ENCODE measurements at places on chromosomes 4 and X.

DNA sequence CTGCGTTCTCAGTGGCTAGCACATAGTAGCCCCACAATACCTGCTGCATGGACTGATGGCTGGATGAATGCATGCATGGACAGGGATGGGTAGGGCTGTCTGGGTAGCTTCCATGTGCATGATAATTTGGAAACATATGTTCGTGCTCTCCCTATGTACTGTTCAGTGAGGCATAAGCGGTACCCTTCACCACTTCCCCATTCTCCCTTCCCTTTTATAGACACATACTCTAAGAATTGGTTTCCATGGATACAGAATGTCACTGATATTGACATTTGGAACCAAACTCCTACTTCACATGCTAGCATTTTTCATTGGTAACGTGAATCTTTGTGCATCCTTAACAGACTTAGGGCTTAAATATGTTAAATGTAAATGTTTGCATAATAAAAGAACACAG is 20.4 kb downstream of the USP46 start:
- no peak for DNase-seq

DNA sequence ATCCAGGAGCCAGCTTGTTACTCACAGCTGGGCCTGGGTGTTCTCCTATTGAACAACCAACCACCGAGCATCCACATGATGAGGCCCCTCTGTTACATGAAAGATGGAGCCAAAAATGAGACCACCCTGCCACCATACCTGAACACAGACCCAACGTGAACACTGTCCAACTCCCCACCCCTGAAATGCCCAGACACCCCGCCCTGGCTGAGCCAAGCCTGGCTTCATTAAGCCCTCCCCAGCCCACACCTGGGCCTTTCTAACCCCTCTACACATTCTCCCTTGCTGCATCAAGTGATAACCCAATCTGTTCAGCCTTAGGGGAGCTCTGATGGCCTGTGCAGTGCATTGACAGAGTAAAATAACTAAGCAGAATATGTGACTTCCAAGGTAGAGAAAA is 80.7 kb downstream of the EVC start:
- no peak for DNase-seq

GRCh38 chr4:180860089-180860720 is 1383.0 kb upstream of the TENM3 start:
- DNase-seq, result no peak

DNA sequence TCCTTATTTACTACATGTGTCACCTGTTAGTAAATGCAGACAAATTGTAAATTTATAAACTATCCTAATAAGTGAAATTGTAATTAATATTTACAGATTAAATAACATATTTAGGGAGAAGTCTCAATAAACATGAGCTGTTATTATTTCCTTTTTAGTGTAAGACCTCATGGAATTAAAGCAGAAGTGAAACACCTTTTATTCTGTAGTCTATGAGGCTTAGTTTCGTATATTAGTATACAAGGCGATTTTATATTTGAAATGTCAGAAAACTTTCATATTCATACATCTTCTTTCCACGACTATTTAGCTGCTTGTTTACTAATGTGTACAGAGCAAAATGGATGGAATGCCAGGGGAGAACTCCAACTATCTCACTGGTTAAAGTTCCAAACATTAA is 414.4 kb downstream of the ARHGAP24 start:
- DNase-seq, result no peak

- DNase-seq, result no peak
Observed at GRCh38 chr4:59553063-59553720, 1646.9 kb upstream of the ADGRL3 start.

DNA sequence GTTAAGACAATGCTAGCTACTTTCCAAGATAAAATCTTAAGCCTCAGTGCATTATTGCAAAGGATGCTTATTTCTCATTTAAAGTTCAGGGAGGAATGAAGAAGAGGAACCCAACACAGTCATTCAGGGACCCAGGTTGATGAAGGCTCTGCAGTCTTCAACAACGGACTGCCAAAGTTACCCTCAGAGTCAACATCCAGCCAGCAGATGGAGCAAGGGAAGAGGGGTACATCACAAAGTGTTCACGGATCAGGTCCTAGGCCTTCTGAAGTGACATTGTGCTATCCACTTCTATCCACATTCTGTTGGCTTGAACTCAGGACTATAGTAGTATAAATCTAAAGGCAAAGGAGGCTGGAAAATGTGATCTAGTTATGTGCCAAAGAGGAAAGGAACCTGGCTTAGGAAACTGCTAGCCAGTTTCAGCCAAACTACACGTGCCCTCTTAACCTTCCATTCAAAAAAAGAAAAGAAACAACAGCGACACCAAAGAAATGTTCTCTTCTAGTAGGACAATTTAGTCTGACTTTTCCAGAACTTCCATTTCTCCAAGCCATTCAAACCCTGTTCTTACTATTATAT is 28.8 kb downstream of the NKX6-1 start:
- no peak for DNase-seq

GRCh38 chr4:21512353-21512752 is 436.2 kb downstream of the KCNIP4 start:
- peak; percentile 48 for DNase-seq

DNA sequence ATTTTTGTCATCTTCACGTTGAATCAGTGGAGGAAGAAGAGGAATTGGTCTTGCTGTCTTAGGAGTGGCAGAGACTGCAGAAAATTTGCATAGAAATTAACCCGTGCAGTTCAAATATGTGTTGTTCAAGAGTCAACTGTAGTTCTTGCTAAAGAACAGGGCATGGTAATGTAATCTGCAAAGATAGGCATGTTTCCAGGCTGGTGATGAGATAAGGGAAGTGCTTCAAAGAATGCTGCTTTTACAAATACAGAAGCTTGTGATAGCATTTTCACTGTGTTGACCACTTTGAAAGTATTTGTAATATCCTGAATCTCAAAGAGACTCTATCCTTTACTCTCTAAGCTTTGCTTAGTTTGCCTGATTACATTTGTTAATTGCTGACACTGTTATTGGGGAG is 60.1 kb downstream of the PRRG1 start:
- DNase-seq, result no peak

GRCh38 chr4:37245391-37245954 is 930 bp downstream of the NWD2 start:
- no peak for DNase-seq

DNA sequence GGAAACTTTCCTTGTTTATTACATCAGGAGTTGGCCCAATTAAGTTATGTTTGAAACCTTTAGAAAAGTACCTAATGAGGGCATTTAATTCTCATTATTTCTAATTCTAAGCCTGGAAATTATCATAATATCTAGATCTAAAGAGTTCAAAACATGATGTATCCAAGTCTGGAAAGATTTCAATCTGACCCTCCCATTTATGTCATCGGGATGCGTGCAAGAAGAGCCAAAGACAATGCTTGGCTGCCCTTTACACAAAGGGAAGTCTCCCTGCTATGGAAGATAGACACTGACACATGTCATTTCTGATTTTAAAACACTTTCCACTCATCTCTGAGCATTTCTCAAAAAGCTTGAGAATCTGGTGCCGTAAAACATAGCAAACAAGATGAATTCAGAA is 222.4 kb downstream of the ANTXR2 start:
- DNase-seq, result peak; percentile 68

DNA sequence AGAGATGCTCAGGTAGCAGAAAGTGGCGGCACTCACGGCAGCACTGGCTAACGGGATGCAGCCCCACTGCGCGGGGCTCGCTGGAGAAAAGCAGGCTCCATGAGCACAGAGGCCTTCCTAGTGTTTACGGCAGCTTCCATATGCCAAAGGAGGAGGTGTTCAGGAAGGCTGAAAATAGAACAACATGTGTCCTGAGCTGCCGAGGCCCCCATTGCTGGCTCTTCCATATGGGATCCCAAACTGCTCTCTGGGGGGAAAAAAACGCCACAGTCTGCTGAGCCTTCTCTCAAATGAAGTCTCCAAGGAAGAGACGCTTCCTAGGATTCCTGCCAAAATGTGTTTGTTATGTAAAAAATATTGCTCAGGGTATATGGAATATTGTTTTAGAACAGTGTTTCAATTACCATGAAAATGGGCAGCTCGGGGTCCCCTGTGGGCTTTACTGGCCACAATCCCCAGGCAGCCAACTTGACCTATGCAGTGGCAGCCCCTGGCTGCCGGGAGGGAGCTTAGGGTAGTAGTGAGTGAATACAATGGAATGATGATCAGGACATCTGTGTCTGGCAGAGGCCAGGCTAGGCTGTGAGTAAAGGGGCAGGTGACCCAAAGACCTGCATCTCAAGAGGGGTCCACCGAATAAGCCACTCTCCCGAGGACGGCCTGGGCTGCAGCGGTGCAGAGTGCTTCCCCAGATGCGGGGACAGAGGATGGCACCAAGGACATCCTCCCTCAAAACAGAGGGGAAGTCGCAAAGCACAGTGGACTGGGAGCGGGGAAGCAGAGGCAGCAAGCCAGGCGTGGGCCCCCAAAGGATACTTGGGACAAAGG is 170.1 kb downstream of the AFAP1 start:
- no peak for DNase-seq

GRCh38 chr4:145716661-145717200 is 36.8 kb downstream of the C4orf51 start:
- DNase-seq, result no peak

DNA sequence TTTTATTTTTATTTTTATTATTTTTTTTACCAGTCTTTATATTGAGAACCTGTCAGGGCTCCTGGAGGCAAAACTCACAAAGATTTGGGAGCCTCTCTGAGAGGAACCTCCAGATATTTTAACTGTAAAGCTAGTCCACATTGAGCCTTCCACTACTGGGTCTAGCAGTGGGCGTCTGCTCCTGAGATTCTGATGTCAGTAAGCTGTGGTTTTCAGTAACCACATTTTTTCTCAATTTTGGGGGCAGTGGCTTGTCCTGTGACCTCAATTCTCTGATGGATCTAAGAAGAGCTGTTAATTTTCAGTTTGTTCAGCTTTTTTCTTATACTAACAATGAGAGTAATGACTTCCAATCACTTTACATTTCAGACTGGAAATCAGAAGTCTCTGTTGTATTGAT is 23.6 kb upstream of the GPRASP1 start:
- no peak for DNase-seq

- no peak for DNase-seq
Observed at GRCh38 chr4:90970021-90970420, 842.8 kb downstream of the CCSER1 start.

DNA sequence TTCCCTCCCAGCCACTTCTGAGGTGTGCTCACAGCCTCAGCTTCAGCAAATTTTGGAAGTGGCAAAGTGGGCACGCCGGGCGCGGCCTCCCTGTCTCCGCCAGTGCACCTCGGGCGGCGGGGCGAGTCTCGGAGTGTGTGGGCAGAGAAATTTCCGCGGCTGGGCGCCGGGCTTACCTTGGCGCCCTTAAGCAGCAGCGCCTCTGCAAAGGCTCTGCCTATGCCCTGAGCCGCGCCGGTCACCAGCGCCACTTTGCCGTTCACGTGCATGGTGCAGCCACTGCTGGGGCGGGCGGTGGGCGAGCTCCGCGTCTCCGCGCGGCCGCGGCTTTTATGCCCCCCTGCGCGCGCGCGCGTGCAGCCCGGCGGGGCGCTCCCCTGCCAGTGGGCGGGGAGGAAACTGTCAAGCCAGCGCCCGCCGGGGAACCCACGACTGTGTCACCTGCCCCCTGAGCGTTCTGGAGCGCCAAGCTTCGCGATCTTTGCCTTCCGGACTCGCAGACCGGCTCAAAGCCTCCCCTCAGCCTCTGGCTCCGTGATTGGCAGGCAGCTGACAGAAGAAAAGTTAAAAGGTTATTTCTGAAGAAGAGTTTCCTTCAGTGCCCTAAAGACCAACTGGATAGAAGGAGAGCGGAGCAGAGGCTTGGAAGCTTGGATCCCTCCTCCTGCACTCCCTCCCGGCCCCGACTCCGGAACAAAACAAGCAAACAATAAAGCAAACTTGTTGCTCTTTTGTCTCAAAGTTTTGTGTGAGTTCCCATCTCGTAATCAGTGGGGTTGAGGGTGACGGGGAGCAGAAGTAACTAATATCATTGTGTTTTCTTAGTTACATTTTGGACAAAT is at the start of gene HPGD:
HPGD (minus strand) TSS at position 306 of the 842 bp plus-strand sequence; CDS start at position 269, 37 bp downstream.
- peak; percentile 82 for DNase-seq

DNA sequence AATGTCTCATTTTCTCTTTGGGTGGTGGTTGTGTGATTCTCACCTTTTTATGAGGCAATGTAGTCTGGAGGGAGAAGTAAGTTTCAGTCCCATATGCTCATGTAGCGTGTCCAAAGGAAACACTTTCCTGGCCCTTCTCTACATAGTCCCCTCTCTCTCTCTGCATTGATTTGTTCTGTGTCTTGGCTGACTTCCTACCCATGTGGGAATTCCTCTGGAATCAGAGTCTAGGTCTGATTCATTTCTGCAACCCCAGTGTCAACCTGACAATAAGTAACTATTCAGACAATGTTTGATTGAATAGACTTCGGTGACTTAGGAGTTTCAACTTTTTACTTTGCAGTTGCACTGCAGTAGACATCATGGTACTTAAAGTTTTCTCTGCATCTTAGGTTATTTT is 2.7 kb upstream of the ALAS2 start:
- DNase-seq, result no peak

DNA sequence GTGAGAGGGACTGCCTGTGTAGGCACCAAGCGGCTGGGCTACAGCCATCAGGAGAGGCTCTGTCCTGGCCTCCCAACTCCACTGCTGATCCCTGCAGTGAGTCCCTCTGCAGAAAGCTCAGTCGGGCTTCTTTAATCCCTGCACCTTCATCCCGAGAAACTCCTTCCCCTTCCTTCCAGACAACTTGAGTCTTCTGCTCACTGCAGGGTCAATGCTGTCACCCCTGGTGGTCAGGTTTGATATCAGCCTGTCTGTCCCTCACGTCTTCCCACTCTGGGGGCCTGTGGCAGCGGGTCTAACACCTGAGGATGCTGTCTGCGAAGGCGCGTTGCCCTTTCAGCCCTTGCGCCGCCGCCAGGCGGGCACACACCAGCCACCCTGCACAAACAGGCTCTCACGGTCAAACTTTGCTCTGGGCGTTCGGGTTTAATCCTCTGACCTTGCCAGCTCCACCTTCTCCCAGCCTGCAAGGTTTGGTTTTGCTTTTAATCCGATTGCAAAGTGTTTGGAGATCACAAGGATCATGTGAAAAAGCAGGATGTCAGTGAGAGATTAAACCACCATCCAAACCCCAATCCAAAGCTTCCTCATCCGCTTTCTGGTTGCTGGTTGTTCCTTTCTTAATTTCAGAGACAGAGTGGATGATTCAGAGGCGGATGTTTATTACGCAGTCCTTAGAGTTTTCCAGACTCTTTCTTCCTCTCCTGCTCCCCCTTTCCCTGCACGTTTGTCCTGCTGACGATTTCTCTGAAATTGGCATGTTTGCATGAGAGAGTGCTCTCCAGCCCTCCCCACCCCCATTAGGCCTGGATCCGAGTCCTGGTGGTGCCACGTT is 74.8 kb upstream of the SLC34A2 start:
- no peak for DNase-seq

GRCh38 chr4:42995343-42995944 is 102.9 kb downstream of the GRXCR1 start:
- peak; percentile 12 for DNase-seq

Data from muscle of back (tissue), 13 donors.